ENCODE measurements at places on chromosomes 12 and 14.

GRCh38 chr14:52686176-52686575, 9.2 kb downstream of the ERO1A start:
- DNase-seq, result no peak

- no peak for DNase-seq
These were observed 21.8 kb upstream of the SMCO2 start for GRCh38 chr12:27424631-27425230.

- DNase-seq, result no peak
These were observed 88.6 kb downstream of the KCNK10 start for GRCh38 chr14:88234442-88234841.

GRCh38 chr12:52207895-52208294, 16.1 kb upstream of the KRT80 start:
- DNase-seq, result no peak

GRCh38 chr12:118326991-118327390, 45.7 kb downstream of the TAOK3 start:
- DNase-seq, result no peak

DNA sequence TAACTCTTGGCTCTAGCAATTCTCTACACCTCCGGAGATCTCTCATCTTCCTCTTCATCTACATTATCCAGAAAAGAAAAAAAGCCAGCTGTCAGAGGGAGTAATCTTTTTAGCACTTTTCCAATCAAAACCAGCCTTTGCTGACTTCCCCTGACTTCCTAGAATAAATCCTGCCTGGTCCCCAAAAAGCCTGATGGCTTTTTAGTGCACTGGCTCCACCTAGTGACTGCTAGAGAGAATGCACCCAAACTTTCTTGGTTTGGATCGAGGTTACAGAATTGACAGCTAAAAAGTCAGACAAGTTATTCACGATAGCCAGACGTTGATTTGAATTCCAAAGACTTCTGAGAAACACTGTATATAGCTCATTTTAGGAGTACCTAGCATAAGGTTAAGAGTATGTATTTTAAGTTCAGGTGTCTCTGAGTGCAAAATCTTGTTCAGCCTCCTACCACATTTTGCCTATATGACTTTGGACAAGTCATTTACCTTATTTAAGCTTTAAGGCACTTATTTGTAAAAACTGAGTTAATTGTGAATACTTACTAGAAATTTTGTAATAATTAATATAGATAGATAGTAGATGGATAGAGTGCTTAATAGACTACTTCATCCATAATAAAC, 185.7 kb upstream of the GRIN2B start:
- peak; percentile 42 for DNase-seq

DNA sequence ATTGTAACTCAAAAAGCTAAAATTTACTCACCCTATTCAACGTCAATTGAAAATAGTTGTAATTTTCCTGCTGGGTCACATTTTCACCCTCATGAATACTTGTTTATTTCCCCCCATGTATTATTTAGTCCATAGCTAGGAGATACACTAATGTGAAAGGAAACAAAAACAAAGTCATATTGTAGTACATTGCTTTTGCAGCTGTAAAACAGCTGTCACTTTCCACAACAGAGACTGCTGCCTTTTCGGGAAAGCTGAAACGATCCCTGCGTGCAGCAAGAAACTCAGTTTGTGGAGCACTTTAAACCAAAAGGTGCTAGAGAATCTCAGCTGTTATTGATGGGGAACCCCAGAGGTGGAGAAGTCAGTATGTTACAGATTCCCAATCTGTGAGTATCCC, 4.3 kb downstream of the RACGAP1 start:
- DNase-seq, result no peak

GRCh38 chr12:126668538-126668937, 1598.4 kb upstream of the TMEM132C start:
- DNase-seq, result peak; percentile 57

DNA sequence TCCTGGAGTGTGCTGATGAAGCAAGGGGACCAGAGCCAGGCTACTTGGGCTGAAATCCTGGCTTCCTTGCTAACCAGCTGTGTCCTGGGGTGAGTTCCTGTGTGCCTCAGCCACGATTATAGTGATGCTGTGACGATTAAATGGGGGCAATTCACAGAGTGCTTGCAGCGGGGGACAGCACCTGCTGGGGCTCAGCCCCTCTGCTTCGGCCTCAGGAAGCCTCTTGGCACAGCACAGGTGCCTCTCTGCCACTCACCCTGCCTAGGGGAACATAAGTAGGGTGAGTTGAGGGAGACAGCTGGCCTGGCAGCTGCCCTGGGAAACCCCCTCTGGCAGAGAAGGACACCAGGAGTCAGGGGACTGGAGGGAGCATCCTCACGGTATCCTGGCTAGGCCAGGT, 9.4 kb downstream of the KRT80 start:
- peak; percentile 44 for DNase-seq

- DNase-seq, result no peak
These were observed 112.0 kb upstream of the SLC38A2 start for GRCh38 chr12:46484396-46485061.
